ENCODE measurements at places on chromosomes 4 and X.

- no peak for DNase-seq
Measured at GRCh38 chr4:100954046-100954445, 393.3 kb downstream of the PPP3CA start.

DNA sequence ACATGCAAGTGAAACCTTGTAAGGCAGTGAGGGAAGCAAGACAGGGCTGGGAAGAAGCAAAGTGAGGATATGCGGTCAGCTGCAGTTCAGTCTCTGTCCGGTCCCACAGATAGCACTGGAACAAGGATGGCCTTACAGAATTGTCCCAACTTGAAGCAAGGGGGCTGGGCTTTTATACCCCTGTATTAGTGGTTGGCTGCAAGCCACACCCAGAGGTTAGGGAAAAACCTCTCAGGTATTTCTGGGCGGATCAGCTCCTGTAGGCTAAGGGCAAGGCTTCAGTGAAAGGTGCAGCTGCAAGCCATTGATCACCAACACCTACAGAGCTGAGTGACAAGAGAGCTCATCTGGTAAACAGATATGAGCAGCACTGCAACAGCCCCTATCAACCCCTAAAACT, 89.0 kb downstream of the KDR start:
- no peak for DNase-seq

GRCh38 chrX:154654925-154655324, 1.5 kb upstream of the CTAG2 start:
- no peak for DNase-seq

DNA sequence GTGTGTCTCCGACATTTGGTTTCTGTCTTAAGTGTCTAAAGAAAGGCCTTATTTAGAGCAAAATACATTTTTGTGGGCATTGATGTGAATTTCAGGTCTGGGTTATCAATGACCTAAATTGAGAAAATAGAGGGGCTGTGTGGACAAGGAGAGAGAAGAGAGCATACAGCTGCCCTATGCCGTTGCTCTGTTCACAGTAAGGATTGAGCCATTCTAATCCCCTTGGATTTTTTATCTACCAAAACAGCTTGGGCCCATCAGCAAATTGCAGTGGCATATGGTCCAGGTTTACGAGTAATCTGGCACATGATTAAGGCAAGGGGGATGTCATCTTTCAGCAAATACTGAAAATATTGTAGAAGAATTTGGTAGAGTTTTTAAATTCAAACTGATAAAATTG, 210.2 kb downstream of the ANTXR2 start:
- no peak for DNase-seq

- peak; percentile 44 for DNase-seq
Measured at GRCh38 chrX:20461576-20461975, 194.9 kb upstream of the RPS6KA3 start.

Data from GM23248 (cell line).